ENCODE measurements at places on chromosomes 2 and 18.

GRCh38 chr2:43098539-43098938, 127.9 kb downstream of the ZFP36L2 start:
- no peak for DNase-seq

- no peak for DNase-seq
These were observed 193.5 kb upstream of the CHST9 start for GRCh38 chr18:27378431-27379095.

DNA sequence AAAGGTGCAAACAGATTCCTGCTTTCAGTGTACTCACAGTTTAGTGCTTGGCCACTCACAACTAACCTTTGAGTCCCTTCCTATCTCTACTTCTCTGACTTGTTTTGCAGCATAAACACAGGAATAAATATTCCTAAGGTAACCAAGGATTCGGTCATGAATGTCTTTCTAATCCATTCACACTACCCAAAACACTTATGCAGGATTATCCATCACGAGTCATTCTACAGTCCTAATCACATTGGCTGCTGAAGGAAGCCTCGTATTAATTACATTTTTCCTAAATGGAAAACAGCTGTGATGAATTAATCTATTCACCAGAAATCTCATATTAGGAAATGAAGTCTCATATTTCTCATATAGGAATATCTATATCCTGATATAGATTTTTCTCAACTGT, 16.3 kb downstream of the RDH14 start:
- DNase-seq: no peak

DNA sequence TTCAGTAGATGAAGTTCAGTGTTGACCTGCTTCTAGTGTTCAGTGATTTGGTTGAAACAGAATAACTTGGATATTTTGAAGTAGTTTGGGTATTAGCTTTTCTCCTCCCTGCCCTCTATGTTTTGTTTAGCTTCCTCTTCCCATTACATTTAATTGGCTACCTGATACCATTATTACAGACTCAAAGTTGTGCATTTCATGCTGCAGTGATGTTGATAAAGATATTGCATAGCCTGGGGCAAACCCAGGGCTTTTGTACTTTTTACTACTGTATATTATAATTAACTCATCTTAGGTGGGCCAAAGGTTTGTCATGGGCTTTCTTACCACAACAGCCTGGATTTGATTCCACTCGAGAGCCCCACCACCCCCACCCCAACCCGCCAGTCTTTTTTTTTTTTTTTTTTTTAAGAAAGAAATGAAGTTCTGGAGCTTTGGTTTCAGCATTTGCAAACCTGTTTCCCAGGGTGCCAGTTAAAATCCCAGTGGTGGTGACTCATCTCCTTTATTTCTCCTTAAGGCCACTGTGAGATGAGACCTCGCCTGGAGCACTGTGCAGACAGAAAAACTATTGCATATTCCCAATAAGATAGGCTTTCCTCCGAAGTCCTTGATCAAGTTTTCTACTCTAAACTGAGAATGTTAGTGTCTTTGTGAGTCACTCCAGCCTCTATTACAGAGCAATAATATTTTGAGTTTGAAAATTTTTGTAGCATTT, 393.7 kb upstream of the FANCL start:
- no peak for DNase-seq

- DNase-seq: no peak
These were observed 90.3 kb downstream of the COL6A3 start for GRCh38 chr2:237323656-237324055.

- no peak for DNase-seq
These were observed 4.5 kb upstream of the ASPRV1 start for GRCh38 chr2:69965756-69966445.

GRCh38 chr18:2908166-2908945, 61.5 kb downstream of the EMILIN2 start:
- DNase-seq: no peak

DNA sequence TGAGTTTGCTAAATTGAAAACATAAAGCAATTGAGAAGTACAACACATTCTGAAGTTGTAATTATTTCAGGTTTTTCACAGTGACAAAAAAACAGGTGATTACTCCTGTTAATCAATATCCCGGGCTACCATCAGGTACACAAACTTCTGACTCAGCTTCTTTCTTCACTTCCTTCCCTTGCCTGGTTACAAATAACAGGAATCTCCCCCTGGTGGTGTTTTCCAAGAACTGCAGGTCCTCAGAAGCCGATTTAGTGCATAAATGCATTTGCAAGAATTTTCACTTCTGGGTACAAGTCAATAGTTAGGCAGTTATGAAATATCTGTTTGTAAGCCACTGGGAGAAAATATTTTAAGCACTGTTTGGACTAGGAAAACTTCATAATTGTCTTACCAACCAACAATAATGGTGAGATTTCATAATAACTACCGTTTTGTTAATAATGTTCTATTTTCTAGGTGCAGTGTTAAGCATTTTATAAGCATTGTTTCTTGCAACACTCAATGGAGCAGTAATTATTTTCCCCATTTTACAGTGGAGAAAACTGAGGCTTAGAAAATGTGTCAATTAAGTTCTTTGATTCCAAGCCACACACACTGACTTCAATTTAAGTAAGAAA, 12.4 kb upstream of the GMCL1 start:
- no peak for DNase-seq

- DNase-seq: no peak
These were observed 3.2 kb downstream of the TANK start for GRCh38 chr2:161163440-161163839.

- no peak for DNase-seq
These were observed 875.1 kb downstream of the SLC4A3 start for GRCh38 chr2:220502539-220502938.

- DNase-seq: no peak
These were observed 34.8 kb upstream of the ITGAV start for GRCh38 chr2:186554850-186555671.

DNA sequence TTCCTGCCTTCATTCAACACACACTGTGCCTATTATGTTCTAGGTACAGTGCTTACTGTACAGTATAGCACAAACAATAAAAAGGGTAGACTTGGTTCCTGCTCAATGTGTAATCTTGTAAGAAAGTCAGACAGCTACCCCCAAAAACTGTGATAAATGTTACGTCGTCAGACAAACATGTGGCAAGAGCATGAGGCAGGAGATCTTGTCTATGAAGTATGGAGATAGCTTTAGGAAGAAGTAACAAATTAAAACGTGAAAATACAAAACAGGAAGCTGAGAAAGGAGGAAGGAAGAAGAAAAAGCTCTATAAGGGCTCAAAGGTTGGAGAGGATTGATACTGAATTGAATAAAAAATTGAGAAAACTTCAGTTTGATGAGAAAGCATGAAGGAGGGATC, 276.2 kb upstream of the HNRNPA3 start:
- no peak for DNase-seq

Measured in lower lobe of right lung (tissue), 2 donors.